ENCODE measurements at places on chromosomes 3 and 15. TPM values are rescaled to one million over a fixed set of nuclear protein-coding genes. Genes with fewer than 3 reads are reported as not detected.

The CHL1 gene
- 49.2 TPM for total RNA-seq

The TFDP2 gene
- total RNA-seq: 267 TPM

The FAM107A gene
- 27.9 TPM for total RNA-seq

The SLC51A gene
- not detected for total RNA-seq

The SLC22A13 gene
- total RNA-seq: 0.85 TPM

The GTPBP8 gene
- 21.9 TPM for total RNA-seq

The CDHR4 gene
- not detected for total RNA-seq

The P2RY13 gene
- 0.58 TPM for total RNA-seq

The CCDC13 gene
- total RNA-seq: 6.9 TPM

The GOLGA8K gene
- total RNA-seq: 0.31 TPM

The NR1I2 gene
- not detected for total RNA-seq

GRCh38 chr15:40929660-40930429 lies 705 bp downstream of the DLL4 start:
- ATAC-seq: peak; percentile 26

GRCh38 chr3:64992530-64993285 lies 304.9 kb upstream of the ADAMTS9 start:
- no peak for ATAC-seq

DNA sequence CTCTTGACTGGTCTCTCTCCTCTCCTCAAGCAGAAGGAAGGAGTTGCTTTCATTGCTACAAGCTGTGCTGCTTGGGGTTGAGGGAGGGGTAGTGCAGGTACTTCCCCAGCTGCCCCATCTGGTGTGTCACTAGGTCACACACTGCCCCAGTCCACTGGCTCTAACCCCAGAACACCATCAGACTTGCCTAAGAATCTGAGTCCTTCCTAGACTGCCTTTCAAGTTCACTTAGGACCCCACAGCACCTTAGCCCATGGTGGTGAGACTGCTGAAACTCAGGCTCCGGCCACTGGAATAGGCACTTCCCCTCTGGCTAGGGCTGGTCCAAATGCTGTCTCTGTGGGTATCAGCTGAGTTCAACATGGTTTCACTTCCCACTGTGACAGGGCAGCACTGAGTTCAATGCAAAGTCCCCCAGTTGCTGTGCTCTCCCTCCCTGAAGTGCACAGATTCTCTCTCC lies 279.7 kb upstream of the GOLGA6L4 start:
- no peak for ATAC-seq

DNA sequence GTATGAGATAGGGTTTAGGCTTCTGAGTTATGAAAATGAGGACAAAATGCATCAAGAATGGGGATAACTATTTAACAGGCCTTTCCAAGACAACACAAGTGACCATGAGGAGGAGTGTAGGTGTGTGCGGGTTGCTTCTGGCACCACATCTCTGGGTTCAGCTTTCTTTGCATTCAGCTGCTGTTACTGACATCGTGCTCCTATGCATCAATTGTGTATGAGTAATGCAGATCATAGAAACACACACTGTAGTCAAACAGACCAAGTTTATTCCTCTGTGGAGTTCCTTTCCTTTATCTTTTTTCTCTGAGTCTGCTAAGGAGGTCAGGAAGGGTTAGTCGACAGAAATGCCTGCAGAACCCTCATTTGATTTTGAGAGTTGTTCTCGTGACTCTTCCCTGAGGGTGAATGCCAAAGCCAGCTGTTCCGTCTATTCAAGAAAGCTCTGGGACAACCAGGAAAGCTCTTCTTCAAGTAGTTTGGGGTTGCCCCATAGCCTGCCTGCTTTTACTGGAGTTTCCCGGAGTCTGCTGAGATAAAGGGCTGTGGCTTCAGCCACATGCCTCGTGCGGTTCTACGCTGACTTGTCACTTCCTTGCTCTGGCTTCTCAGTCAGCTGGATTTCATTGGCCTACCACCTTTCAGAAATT lies 136.7 kb upstream of the TLE3 start:
- ATAC-seq: no peak

DNA sequence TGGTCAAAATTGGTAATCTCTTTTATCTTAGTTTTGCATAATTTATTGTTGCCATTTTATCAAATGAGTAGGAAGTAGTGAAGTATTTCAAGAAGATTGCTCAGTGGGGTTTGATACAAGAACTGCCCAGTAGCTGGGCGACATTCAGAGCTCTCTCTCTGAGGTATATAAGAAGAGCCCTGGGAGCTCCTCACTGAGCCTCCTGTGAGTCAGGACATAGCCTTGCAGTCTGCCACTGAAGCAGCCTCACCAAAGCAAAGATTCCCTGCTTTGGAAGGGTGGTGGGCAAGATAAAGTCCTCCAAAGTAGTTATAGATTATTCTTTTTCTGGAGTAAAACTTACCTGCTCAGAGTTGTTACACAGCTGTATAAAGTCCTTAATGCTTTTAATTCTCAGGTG lies 26.1 kb downstream of the SKIL start:
- no peak for ATAC-seq

DNA sequence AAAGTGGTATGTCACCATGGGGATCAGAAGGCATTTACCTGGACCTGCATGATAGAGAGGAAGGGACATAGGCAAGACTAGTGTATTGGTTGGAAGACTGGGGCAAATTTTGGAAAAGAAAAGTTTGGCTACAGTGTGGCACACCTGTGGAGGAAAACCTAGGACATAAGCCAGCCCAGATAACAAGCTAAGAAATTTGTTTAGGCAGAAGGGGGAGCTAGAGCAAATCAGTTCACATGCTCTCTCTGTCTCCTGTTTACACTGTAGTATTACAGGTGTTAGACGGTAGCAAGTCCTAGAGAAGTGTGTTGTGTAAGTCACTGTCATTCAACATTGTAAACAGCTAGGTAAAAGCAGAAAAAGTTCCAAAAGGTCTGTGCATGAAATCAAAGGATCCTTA lies 11.9 kb upstream of the ALDH1A2 start:
- no peak for ATAC-seq

- no peak for ATAC-seq
Measured at GRCh38 chr15:42065468-42065867, 28.9 kb downstream of the PLA2G4D start.

GRCh38 chr3:62954580-62954979 lies 79.4 kb upstream of the CADPS start:
- no peak for ATAC-seq

DNA sequence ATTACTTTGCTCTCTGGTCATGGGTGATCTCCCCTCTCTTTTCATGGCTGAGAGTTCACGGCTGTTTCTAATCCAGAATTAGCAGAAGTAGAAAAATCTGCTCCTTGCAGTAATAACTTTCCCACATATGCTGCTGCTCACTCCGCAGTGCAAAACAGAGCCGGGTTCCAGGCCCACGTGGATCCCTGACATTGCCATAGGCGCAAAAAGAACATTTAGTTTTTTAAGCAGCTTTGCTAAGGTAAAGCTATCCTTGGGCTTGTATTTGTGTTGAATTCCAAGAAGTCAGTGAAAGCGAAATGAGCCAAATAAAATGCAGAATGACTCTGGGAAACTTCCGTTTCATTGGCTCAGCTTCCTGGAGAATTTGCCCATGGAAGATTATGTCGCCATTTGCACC lies 633.7 kb upstream of the SUCLG2 start:
- no peak for ATAC-seq

DNA sequence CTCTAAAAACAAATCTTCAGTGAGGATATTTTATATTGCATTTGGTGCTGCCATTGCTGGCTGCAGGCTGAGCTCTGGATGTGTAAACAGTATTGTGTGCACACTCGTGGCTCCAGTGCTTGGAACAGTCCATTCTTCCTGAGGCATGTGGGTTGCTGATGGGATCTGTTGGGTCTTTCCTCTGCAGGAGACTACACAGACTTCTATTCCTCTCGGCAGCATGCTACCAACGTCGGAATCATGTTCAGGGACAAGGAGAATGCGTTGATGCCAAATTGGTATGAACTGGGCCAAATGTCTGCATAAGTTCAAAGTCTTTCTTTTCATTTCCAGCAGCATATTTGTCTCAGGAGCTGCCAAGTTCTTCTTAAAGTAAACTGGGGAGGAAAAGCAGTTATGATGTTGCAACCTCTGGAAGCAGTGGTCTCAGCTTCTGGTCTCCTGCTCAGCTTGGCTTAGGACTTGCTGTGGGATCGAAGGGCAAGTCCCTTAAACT lies 9.3 kb downstream of the FAH start:
- ATAC-seq: no peak

GRCh38 chr3:23629181-23629894 lies 176.4 kb upstream of the UBE2E1 start:
- no peak for ATAC-seq

DNA sequence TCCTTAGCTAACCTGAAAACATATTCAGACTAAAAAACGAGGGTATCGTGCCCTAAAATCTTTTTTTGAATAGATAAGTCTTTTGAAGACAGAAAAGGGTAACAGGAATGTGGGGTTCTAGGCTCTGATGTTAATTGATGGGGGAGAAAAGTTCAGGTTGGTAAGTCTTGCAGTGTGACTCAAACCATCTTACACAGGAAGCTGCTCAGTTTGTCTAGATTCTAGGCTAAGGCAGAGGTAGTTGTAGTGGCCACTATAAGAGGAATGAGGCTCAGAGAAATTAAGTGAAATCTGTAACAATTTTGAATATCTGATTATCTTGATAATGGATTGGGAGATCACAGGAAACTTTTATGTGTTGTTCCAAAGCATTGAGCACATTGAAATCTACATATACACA lies 267.9 kb downstream of the PDCD6IP start:
- no peak for ATAC-seq

DNA sequence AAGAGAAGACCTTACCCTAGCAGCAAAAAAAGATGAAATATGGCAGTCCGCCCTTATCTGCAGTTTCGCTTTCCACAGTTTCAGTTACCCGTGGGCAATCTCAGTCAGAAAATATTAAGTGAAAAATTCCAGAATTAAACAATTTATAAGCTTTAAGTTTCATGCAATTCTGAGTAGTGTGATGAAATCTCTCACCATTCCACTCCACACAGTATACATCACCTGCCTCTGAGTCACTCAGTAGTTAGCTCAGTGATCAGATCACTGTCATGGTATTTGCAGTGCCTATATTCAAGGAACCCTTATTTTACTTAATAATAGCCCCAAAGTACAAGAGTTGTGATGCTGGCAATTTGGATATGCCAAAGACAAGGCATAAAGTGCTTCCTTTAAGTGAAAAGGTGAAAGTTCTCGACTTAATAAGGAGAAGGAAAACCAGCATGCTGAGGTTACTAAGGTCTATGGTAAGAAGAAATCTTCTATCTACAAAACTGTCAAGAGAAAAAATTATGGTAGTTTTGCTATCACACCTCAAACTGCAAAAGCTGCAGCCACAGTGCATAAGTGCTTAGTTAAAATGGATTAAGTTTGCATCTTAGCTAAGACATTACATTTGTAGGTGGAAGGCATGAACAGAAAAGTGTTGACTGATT lies 48.1 kb downstream of the HSPBAP1 start:
- ATAC-seq: no peak

- ATAC-seq: no peak
Measured at GRCh38 chr3:190863119-190863465, 598 bp upstream of the GMNC start.

- peak; percentile 71 for ATAC-seq
Measured at GRCh38 chr3:24494618-24495325, at the start of gene THRB. Gene THRB, minus strand, starts transcription at chr3:24494850.

DNA sequence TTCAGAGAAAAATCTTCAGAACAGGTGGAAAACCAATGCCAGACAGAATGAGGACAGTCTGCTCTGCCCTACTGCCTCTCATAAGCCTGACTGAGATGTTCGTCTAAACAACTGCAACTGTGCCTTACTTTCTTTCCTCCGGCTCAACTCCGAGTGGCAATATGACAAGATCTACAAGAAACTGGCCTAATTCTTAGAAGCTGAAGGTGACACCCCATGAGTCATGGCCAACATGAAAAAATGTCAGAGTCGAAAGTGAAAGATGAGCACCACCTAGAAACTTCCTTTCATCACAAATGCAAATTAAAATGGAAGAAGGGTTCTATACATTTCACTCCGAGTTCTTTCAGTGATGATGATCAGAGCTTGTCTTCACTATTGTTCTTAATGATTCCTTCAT lies 12.9 kb downstream of the PCYT1A start:
- ATAC-seq: no peak

DNA sequence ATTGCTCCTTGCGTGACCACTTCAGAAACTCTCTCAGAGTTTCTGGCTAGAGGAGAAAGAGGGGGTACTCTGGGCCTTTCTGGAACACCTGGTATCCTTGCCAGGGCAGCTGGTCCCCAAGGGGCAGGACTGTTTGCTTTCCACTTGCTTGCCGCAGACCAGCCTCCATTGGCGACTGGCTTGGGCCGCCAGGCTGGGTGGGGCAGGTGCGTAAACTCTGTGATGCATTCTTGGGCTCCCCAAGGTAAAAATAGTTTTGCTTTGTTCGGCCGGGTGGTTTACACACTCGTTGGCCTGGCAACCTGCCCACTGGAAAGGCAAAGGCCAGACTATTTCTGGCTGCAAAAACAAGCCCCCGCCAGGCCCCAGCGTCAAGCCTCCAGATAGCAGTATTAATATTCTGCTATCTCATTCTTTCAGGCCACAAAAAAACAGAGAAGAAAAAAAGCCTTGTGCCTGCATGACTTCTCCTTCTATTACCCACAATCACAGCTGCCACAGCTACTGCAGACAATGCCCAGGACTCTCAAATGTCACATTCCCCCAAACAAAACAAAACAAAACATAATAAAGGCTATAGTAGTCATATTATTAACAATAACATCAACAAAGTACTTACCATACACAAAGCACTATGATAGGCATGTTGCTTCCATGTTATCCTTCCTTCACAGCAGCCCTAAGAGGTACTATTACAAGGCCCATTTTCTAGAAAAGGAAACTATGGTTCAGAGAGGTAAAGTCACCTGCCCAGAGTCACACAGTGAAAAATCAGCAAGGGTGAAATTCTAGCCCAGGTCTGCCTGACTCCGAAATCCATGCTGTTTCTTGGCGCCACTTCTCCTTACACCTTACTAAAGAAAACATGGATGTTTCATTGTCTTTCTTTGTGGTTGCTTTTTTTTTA lies 14.0 kb upstream of the SSUH2 start:
- peak; percentile 66 for ATAC-seq

DNA sequence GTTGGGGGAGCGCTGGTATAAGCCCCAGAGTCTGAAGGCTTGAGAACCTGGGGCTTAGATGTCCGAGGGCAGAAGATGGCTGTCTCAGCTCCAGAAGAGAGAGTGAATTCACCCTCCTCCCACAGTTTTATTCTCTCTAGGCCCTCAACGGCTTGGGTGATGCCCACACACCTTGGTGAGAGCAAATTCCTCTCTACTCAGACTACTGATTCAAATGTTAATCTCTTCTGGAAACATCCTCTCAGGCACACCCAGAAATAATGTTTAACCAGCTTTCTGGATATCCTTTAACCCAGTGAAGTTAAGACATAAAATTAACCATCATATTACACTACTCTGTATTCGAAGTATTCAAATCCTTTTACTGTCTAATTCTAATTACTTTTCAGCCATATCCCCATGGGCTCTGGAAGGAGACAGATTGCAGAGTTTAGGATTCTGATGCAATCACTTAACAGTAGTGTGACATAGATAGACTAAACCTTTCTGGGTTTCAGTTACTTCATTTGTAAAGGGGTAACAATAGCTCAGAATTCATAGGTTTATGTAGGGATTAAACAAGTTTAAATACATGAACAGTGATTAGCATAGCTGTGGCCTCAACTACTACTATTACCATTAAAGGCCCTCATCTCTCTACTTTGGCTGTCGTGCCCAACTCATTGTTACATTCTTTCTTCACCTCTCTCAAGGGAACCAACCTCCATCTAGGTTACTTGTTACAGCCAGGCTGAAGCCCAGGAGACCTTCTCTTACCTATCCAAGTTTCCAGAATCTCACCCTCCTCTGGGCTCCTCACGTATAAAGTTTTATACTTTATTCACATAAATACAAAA lies 25.7 kb upstream of the ANO10 start:
- no peak for ATAC-seq

GRCh38 chr3:39724233-39724846 lies 85.1 kb upstream of the MYRIP start:
- ATAC-seq: no peak

GRCh38 chr3:20143519-20143918 lies 42.5 kb downstream of the SGO1 start:
- no peak for ATAC-seq
